ENCODE measurements at places on chromosomes 6 and 20. TPM values are rescaled to one million over a fixed set of nuclear protein-coding genes. Genes with fewer than 3 reads are reported as not detected.

Gene MOG
- total RNA-seq, result not detected

Gene GPR6
- total RNA-seq, result not detected

Gene TFAP2D
- total RNA-seq, result not detected

Gene BFSP1
- total RNA-seq, result 4.1 TPM

Gene NKAPL
- total RNA-seq, result not detected

Gene LY6G5C
- 1.6 TPM for total RNA-seq

Gene NUDT3
- 5.6 TPM for total RNA-seq

Gene TTBK1
- total RNA-seq, result 0.05 TPM

Gene UBR2
- total RNA-seq, result 7.0 TPM

Gene SLC22A2
- not detected for total RNA-seq

Gene CGAS
- 6.3 TPM for total RNA-seq

Gene PROKR2
- total RNA-seq, result not detected

Gene THBD
- 32.0 TPM for total RNA-seq

Gene FGD2
- not detected for total RNA-seq

Gene TMEM244
- not detected for total RNA-seq

Gene MYLK4
- total RNA-seq, result 0.15 TPM

Gene E2F1
- total RNA-seq, result 22.0 TPM

Gene TEAD3
- 4.1 TPM for total RNA-seq

Gene AGER
- total RNA-seq, result 1.4 TPM

Gene ECT2L
- total RNA-seq, result not detected

Gene CLVS2
- total RNA-seq, result 0.14 TPM

Gene TSHZ2
- not detected for total RNA-seq

Gene MUC22
- 0.03 TPM for total RNA-seq

Gene ITPR3
- 45.8 TPM for total RNA-seq

Gene KCNK15
- total RNA-seq, result 0.74 TPM

Gene ZC2HC1B
- total RNA-seq, result not detected

Gene PTGIS
- total RNA-seq, result 0.09 TPM

Gene NCOA6
- total RNA-seq, result 18.2 TPM

Gene GHRH
- total RNA-seq, result not detected

Gene HLA-F
- total RNA-seq, result 4.1 TPM

Gene HDGFL1
- not detected for total RNA-seq

Gene SAMD10
- total RNA-seq, result not detected

Gene ZFP57
- total RNA-seq, result not detected

Gene ATG5
- 23.5 TPM for total RNA-seq

Gene FUCA2
- 54.1 TPM for total RNA-seq

Gene SPATS1
- total RNA-seq, result not detected

Gene CFAP206
- total RNA-seq, result 0.13 TPM

Gene FITM2
- total RNA-seq, result 7.9 TPM

Gene SLC12A5
- total RNA-seq, result 15.1 TPM

Gene PBOV1
- not detected for total RNA-seq

Gene ME1
- 39.8 TPM for total RNA-seq

Gene MICB
- total RNA-seq, result 7.4 TPM

Gene CD24
- 252 TPM for total RNA-seq

Gene SLC17A9
- total RNA-seq, result 0.05 TPM

Gene COL19A1
- not detected for total RNA-seq

Gene TCP11
- not detected for total RNA-seq

Gene SAMD5
- total RNA-seq, result 0.84 TPM

Gene MDFI
- 0.92 TPM for total RNA-seq

Data from A549 treated with CORT108297 at 1 μM for 4 hours (cell line).